ENCODE measurements at places on chromosomes 5 and 9.

GRCh38 chr5:134840811-134841210 is 5.0 kb upstream of the C5orf24 start:
- DNase-seq = no peak

DNA sequence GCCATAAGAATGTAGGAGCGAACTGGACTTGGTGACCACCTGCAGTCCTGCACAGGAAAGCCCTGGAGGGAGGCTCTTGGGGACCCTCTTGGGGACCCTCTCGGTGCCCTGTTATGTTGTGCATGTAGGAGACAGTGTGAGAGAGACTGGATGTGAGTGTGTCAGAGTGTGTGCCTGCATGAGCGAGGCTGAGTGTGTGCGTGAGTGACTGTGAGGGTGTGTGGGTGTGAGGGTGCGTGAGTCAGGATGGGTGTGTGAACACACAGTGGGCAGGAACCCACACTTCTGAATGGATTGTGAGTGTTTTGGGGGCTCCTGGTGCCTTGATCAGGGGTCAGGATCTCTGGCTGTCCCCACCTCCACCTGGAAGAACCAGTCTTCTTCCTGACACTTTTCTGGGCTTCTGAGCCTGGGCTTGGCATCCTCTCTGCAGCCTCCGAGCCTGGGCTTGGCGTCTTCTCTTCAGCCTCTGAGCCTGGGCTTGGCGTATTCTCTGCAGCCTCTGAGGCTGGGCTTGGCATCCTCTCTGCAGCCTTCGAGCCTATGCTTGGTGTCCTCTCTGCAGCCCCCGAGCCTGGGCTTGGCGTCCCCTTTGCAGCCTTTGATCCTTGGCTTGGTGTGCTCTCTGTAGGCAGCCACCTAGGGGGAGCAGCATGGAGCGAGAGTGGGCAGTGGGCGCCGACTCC is 25.6 kb upstream of the ANKRD33B start:
- no peak for DNase-seq

DNA sequence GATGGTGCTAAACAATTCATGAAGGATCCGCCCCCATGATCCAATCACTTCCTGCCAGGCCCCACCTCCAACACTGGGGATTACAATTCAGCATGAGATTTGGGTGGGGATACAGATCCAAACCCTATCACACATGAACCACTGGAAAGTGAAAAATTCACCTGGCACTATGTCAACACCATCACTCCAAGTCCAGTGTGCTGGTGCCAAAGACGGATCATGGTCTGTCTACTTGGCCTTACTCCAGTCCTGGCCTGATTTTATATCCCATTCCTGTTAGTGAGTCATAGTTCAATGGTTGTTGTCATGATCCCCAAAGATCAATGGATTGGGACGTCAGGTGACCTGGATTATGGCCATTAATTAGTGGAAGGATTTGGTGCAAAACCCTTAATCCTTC is 147.4 kb upstream of the RPS23 start:
- DNase-seq = no peak

DNA sequence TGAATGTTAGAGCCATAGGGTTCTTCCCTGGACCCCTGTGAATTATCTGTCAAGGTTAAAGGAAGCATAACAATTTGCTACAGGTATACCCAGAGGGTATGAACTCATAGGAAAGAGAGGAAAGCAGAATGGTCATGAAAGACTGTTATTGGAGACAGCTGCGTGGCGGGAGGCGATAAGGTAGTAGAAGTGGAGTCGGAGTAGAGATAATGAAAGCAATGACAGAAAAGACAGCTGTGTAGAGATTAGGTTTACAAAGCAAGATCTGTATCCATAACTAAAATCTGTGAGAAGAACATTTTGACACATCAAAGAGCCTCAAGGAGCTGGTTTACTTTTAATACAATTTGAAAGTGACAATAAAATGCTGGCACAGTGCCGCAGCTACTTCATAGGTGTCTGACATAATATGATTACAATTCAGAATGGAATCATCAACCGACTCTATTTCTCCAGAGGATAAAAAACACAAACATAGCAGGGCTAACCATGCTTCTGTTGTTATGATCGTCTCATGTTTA is 603.9 kb downstream of the CDH12 start:
- DNase-seq = no peak

DNA sequence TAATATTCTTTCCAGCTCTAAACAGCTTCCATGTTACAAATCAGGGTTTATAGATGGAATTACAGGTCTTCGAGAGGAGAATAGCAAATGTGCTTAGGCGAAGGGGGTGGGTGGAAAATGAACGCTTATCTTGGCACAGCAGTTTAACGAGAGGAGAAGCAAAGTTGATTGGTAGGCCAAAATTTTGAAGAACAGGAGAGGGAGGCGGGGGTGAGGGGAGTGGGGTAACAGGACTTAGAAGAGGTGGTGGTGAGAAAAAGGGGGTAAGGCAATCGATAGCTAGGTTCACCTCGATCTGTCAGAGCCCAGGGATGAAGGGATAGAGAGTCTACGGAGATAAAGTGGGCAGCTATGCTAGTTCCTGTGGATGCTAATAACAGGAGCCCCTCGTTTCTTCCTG is 764 bp downstream of the ANKRA2 start:
- no peak for DNase-seq

GRCh38 chr5:100469767-100470166 is 65.4 kb upstream of the FAM174A start:
- DNase-seq = no peak

DNA sequence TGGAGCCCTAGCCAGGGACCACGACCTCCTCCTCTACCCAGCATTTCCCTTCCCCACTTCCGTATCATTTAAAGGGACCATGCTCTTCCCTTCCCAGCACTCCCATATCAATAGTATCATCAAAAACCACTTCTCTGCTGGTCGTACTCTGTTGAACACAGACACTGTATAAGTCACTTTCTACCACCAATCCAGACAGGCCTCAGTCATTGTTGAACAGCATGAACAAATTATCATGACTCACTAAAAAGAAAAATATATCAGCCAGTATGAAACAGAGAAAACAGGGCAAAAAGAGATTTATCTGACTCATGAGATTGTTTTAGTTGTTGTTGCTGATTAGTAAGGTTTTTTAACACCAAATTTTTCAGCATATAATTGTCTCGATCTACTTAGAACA is 89.8 kb downstream of the CDKN2A start:
- DNase-seq = no peak

DNA sequence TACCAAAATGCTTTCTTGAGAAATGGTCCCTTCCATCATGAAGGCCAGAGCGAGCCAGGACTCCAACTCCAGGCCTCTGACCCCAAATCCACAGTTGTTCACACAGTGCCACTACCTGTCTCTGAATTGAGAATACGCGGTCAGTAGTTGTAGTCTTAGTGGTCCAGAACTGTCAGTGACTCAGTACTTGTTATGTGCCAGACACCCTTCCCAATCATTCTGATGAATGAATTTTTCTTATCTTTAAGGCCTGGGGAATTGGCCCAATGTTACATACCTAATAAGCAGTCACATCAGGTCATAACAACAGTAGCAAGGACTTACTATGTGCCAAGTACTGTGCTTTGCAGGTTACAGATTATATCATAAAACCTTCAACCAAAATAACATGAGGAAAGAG is 72.7 kb upstream of the RARS1 start:
- no peak for DNase-seq

DNA sequence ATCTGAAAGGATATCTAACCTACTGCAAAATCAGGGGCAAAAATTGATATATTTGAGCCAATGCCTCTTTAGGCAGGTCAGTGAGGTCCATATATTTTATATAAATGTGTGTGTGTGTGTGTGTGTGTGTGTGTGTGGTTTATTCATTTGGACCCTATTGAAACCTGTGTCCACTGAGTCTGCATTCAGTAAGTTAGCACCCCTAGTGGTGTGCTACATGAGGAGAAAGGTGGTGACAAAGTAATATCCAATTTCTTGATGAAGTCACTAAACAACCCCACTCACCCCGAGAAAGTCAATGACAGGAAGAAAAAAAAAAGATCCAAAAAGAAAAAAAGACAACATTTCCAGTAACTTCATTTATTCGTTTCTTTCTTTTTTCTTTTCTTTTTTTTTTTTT is 4.1 kb downstream of the FBXW11 start:
- no peak for DNase-seq

GRCh38 chr9:5429873-5430564 is 7.7 kb downstream of the PLGRKT start:
- DNase-seq = no peak

GRCh38 chr5:68180121-68181038 is 35.2 kb upstream of the PIK3R1 start:
- DNase-seq = no peak

DNA sequence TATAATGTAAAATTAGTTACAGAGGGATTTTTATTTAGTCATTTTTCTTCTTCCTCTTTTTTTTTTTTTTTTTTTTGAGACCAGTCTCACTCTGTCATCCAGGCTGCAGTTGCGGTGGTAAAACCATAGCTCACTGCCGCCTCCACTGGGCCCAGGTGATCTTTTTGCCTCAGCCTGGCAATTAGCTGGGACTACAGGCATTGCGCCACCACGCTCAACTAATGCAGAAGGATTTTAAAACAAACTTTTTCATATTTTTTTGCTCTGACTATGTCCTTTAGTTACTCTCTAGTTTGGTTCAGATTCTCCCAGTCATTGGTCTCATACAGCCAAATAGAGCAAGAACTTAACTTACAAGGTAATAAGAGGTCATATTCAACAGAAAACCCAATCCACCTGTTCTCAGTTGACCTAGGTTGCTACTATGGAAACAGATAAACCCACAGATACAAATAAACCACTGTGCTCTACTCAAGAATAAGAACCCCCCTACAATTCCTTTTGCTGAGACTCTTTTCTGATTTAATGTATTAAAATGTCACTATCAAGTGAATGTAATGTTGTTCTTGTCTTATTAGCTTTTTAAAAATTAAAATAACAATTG is 50.1 kb upstream of the TTC39B start:
- no peak for DNase-seq

- DNase-seq = peak; percentile 91
Measured at GRCh38 chr5:159100025-159100781, 487 bp upstream of the EBF1 start.

GRCh38 chr5:152813526-152813925 is 408.4 kb upstream of the NMUR2 start:
- no peak for DNase-seq

- DNase-seq = no peak
Measured at GRCh38 chr5:74529101-74529500, 111.4 kb downstream of the ENC1 start.

DNA sequence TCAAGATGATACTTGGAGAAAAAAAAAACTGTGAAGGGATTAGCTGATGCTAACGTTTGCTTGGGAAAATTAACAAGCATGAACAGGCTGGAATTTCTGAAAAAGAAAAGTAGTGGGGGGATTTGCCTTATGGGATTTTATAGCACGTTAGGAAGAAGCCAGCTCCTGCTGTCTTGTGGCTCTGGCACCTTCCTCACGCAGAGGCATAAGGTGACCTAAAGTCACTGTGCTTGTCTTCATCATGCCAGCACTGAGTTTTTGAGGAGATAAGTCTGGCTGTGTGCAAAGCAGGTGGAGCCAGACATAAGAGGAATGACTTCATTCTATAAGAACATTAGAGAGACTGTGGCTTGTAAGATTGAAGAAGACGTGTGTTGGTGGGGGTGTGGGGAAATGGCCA is 94.4 kb upstream of the MAP1B start:
- no peak for DNase-seq

- DNase-seq = no peak
Measured at GRCh38 chr9:35002623-35003022, 13.1 kb downstream of the DNAJB5 start.

GRCh38 chr5:173495225-173495904 is 121.1 kb downstream of the BOD1 start:
- no peak for DNase-seq

DNA sequence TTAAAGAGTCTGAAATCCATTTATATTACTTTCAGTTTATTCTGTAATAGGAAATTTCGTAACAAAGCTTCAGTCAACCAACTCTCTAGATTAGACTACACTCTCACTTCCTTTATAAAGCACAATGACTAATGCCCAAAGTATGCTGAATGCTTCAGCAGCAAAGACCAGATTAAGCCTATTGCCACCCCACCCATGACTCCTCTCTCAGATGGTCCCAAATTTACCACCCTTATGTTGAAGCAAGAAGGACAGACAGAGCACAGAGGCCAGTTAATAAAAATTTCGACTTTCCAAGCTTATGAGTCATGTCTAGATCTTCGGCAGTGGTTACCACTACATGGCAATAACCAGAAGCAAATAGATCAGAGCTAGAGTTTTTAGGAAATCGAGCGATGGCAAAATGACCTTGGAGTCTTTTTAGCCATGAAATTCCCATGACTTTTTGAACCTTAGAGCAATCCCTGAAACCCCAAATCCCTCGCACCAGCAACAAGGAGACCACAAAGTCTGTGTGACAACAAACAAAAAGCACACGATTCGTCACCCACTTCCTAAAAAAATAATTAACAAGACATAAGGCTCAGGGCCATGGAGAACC is 287.8 kb upstream of the RASA1 start:
- no peak for DNase-seq

DNA sequence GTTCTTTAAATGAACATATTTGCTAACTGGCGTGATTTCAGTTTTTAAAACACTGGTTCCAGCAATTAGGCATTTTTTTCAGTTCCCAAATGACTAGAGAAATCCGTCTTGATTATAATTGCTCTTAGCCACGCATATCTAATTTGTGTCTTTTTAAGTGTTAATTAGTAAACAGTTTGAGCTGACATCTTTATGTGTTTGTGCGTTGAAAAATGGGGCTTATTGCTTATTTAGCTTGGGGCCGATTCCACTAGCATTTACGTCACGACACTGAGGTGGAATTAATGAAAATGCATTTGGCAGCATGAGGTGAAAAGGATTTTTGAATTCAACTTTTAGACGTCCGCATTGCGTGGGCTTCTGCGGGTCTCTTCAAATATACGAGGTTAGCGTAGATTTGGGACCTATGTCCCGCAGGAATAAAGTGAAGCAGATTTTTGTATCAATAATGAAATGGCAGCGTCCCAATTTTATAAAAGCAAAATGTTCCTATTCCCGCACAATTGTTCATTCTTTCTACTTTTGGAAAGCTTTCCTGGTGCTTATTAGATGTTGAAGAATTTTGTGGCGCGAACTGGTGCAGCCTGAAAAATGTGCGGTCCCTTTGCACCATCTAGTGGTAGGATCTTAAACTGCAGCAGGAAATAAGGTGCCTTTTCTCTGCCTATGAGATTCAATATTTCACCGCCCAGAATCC is 122.7 kb upstream of the LMX1B start:
- DNase-seq = no peak

All from brain pericyte (primary cell).